Fibroblast of lung (primary cell): ENCODE measurements at places on chromosomes 2 and 18. TPM values are rescaled to one million over a fixed set of nuclear protein-coding genes. Genes with fewer than 3 reads are reported as not detected.
A peak's percentile ranks its signal among the peaks of the same experiment; 100 is the strongest.

- peak; percentile 49 for DNase-seq
Measured at GRCh38 chr2:178194600-178195389, 483 bp downstream of the OSBPL6 start.

DNA sequence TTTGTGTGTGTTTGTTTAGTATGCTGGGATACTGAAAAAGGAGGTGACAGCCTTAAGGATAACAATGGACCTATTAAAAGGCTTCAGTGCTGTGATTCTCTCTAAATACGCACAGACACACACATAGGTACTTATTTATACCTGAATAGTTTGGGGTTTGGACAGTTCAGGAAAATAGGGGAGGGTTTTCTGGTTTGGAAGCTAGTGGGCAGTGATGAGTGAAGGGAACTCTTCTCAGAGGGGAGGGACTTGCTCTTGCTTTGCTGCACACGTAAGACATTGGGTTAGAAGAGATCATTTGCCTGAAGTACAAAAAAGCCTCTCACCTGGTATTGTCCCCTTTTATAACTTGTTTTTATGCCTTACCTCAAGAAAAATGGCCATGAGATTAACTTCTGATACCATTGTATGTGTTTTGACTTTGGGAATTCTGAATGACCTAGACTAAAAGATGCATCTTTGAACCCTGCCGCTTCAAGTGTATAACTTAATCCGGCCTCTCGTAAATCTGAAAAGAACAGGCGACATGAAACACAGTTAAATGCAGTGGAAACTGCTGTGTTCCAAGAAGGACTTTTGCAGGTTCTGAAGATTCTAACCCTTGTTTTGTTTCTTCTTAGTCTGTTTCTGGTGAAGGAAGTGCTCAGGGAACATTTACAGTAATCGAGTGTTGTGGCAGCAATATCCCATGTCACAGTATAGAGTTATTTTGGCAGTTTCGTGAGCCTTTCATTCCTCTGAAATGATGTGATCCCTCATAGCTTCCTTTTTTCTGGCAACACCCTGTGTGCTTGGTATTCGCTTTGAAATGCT, 2.5 kb downstream of the CRIM1 start:
- peak; percentile 86 for DNase-seq

- peak; percentile 73 for DNase-seq
Measured at GRCh38 chr2:28927878-28928277, 33.4 kb downstream of the WDR43 start.

GRCh38 chr2:15827001-15827400, 113.3 kb upstream of the MYCN start:
- no peak for DNase-seq

DNA sequence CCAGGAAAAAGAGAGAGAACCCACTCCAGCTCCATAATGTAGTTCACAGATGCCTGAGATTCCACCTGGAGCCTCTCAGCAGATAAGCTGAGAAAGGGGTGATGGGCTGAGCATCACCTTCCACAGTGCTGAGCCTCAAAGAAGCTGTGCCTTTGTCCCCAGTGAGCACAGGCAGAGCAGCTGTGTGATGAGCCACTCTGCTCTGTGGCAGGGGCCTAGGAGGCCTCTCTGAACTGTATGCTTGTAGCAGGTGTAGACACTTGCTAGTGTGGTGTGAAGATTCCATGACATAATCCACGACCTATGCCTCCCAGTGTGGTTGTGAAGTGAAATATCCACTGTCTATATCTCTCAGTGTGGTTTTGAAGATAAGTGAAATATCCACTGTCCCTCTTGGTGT, 70.4 kb upstream of the MGAT4A start:
- DNase-seq: no peak

Gene TLX2
- under 0.01 TPM in 1 of 2 replicates, not detected in the other for total RNA-seq

DNA sequence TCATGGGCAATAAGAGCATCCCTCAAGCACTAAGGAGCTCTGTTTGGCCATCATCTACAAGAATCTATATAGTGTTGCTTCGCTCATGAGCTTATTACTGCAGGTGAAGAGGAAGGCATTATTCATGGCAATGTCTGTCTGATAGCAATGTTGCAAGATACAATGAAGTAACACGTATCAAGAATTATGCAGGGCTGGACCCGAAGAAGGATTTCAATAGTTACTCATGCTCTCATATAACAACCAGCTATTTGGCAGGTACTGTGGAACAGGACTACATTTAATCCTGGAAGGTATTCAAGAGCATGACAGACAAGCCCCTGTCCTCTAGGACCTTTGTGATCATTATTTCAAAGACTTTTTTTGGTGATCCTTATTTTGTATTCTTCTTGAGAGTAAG, 109.6 kb downstream of the LAMA3 start:
- no peak for DNase-seq

Gene BOK
- 38.5 and 42.4 TPM in 2 replicates for total RNA-seq

- no peak for DNase-seq
Measured at GRCh38 chr2:219726916-219727315, 99.5 kb downstream of the SLC4A3 start.
